ENCODE measurements at places on chromosomes 11 and 22. TPM values are rescaled to one million over a fixed set of nuclear protein-coding genes. Genes with fewer than 3 reads are reported as not detected.

The SCO2 gene
- 8.1 TPM for polyA plus RNA-seq

The RNF141 gene
- polyA plus RNA-seq: 18.6 TPM

DNA sequence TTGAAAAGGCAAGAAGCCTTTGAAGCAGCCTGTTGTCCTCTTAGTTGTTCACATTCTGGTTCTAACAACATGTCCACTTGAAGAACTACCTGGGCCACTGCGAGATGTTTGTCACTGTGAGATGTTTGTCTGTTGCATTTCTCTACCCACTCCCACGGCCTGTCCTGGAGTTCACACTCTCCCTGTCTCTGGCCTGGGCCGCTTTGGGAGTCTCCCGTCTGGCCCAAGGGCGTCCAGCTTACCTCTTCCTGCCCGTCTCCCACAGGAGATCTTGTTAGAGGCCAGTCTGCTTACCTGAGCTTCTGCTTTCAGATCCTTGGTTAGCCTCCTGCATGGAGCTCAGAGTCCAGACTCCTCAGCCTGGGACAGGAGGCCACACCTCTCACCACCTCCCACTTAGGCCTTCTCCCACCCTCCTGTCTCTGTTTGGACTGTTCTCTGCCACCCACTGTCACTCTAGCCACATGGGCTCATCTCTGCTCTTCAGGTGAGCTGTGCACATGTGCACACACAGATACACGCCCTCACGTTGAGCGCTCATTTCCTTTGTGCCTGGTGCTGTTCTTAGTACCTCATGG is 66.0 kb downstream of the TBC1D22A start:
- DNase-seq: no peak
- no peak overlapping the region for H3K27ac ChIP-seq
- H3K27me3 ChIP-seq: no peaks in the 10 kb centered on the region
- no peak overlapping the region for H3K4me3 ChIP-seq

DNA sequence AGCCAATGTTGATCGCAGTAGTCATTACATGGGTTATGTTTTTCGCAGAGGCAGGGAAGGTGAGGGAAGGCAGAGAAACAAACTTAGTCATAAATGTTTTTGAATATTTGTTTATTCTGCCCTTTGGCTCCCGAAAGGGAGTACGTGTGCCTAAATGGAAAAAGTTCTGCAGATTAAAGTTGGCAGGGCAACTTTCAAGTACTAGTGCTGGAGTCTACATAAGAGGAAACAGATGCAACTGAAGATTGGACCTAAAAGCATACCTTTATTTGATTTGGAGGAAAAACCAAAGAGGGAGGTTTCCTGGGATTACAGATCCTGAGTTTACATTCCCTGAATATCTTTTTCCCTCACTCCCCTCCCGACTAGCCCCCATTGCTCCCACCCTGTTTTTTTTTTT is 5.7 kb downstream of the HSD17B12 start:
- DNase-seq: no peak
- peaks cover 11% of the 10 kb centered on the region for H3K4me1 ChIP-seq
- H3K36me3 ChIP-seq: no peaks in the 10 kb centered on the region
- no peak overlapping the region for H3K27ac ChIP-seq
- no peak overlapping the region for H3K4me3 ChIP-seq
- no peaks in the 10 kb centered on the region for H3K27me3 ChIP-seq

The SHANK2 gene
- not detected for polyA plus RNA-seq

- H3K4me1 ChIP-seq: no peaks in the 10 kb centered on the region
- DNase-seq: no peak
- no peak overlapping the region for H3K4me3 ChIP-seq
- H3K27ac ChIP-seq: no peak overlapping the region
- no peaks in the 10 kb centered on the region for H3K36me3 ChIP-seq
Measured at GRCh38 chr11:1081601-1082311, 7.1 kb downstream of the MUC2 start.

GRCh38 chr11:76621868-76622267 is 48.7 kb downstream of the LRRC32 start:
- H3K4me1 ChIP-seq: peaks cover 4% of the 10 kb centered on the region
- no peak for DNase-seq
- no peaks in the 10 kb centered on the region for H3K36me3 ChIP-seq
- H3K4me3 ChIP-seq: no peak overlapping the region
- H3K27me3 ChIP-seq: no peaks in the 10 kb centered on the region

- no peaks in the 10 kb centered on the region for H3K27me3 ChIP-seq
Measured at GRCh38 chr11:123122852-123123251, 60.9 kb upstream of the HSPA8 start.

GRCh38 chr11:16811136-16812020 is 72.9 kb downstream of the C11orf58 start:
- H3K27ac ChIP-seq: no peak overlapping the region
- H3K4me1 ChIP-seq: no peaks in the 10 kb centered on the region
- H3K4me3 ChIP-seq: no peak overlapping the region
- no peaks in the 10 kb centered on the region for H3K27me3 ChIP-seq
- no peaks in the 10 kb centered on the region for H3K36me3 ChIP-seq
- DNase-seq: no peak

The EXPH5 gene
- 0.86 TPM for polyA plus RNA-seq

DNA sequence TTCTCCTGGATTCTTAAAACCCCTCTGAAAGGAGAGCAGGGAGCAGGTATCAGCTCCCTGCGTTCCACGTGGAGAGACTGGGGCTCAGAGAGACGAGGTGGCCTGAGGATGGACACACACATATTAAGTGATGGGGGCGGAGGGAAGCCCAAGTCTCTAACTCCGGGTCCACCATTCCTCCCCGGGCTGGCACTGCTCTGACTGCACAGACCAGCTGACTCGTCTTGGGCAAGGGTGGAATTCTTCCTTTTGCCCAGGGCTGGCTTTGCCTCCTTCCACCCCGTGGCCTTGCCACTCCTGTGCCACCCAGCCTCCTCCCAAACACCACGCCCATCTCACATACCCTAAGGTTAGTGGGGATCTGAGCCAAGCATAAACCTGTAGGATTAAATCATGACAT is 65.0 kb downstream of the BUD13 start:
- DNase-seq: no peak
- no peaks in the 10 kb centered on the region for H3K4me1 ChIP-seq
- no peaks in the 10 kb centered on the region for H3K36me3 ChIP-seq
- H3K27ac ChIP-seq: no peak overlapping the region
- H3K27me3 ChIP-seq: no peaks in the 10 kb centered on the region

All from CD4-positive, alpha-beta memory T cell (primary cell).